ENCODE measurements at places on chromosomes 12 and 14.
A peak's percentile ranks its signal among the peaks of the same experiment; 100 is the strongest.

GRCh38 chr12:632102-632696 is 31.0 kb downstream of the NINJ2 start:
- no peak for DNase-seq

- peak; percentile 27 for DNase-seq
These were observed 1.3 kb downstream of the BBS10 start for GRCh38 chr12:76346798-76347420.

- peak; percentile 34 for DNase-seq
These were observed 33.4 kb downstream of the PLEKHG3 start for GRCh38 chr14:64737391-64738280.

GRCh38 chr14:73026243-73026844 is 562 bp downstream of the ZFYVE1 start:
- no peak for DNase-seq

DNA sequence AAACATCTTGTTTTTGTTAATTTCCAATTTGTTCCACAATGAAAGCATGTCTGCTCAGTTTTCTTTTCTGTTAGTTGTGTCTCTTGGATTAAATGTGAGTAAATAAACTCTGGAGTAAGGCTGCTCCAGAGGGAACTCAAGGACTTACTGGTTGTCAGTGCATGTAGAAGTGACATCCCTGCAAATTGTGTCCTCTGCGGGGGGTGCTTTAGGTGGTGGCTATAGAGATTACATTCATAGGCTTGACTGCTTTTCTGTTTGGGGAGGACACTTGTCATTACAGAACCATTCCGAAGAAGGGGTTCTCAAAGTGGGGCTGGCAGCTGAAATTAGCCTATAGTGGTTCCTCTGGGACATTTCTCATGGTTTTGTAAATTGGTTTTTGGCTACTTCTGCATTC is 8.8 kb downstream of the TMTC2 start:
- no peak for DNase-seq

GRCh38 chr12:107594995-107595394 is 90.6 kb upstream of the PWP1 start:
- DNase-seq = no peak

- no peak for DNase-seq
These were observed 1.9 kb upstream of the CD27 start for GRCh38 chr12:6442836-6443235.

DNA sequence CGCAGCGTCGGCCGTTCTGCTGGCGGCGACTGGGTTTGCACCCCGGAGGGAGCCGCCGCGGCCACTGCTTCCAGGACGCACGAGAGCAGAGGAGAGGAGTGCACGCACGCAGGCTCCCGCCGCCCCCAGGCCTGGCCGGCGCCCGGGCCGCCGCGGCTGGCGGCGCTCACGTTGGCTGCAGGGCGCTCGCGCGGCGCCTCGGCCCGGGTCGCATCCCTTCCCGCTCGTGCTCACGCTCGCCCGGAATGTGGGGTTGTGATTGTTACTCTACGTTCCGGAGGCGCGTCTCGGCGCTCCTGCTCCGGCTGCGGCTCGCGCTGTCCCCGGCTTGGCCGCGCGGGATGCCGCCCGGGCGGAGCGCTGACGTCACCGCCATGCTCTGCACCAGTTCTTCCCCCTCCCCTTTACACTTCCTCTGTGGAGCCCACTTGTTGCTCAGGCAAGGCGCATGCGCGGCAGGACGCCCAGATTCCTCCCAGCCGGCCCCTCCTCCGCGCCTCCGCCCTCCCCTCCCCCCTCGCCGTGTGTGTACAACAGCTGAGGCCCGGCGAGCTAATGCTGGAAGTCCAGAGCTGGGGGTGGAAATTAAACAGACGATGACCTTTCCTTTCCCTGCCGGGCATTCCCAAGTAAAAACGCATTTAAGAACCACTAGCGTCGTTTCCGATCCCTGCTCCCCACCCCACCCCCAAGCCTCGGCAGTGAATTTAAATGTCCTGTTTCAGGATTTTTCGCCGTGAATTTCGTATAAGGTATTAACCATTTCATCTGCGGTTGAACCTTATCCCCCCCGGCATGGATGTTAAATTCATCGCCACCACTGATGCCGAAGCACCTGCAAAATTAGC is at the start of gene IRF2BPL:
IRF2BPL (minus strand) TSS at position 325 of the 848 bp plus-strand sequence. CDS start 916 bp downstream, outside the sequence.
- peak; percentile 99 for DNase-seq

DNA sequence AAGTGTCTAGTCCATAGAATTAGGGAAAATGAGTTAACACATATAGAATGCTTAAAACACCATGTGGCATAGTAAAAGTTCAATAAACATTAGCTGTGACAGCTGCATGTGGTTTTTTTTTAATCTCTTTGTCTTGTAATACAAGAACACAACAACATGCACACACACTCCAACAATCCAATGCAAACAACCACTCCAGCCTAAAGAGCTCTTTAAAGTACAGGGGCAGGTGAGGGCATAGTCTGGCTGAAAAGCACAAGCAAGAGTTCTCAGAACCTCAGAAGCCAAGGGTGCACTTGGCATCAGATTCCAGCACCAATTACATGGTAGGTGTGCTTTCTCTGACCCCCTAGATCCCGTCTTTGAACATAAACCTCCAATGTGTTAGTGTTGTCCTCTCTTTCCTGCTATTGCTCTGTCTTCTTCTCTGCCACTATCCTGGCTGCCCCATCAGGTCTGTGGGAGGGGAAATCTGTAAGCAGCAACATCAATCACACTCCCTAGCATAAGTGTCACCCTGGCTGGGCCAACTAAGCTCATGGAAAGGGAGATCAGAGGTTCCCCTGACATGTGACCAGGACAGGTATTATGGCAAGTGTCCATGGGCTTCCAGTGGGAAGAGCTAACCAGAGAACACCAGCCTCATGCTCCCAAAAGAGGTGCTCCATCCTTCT is 91.0 kb downstream of the SLC8A3 start:
- no peak for DNase-seq

GRCh38 chr14:57747036-57747435 is 118.9 kb downstream of the SLC35F4 start:
- DNase-seq = no peak

GRCh38 chr14:54640506-54640905 is 73.6 kb downstream of the SAMD4A start:
- DNase-seq = no peak

- peak; percentile 2 for DNase-seq
These were observed 364.1 kb downstream of the EGLN3 start for GRCh38 chr14:33586806-33587205.

- DNase-seq = no peak
These were observed 2.6 kb downstream of the MLEC start for GRCh38 chr12:120689397-120690082.

GRCh38 chr14:55605793-55606192 is 25.8 kb downstream of the KTN1 start:
- DNase-seq = no peak

DNA sequence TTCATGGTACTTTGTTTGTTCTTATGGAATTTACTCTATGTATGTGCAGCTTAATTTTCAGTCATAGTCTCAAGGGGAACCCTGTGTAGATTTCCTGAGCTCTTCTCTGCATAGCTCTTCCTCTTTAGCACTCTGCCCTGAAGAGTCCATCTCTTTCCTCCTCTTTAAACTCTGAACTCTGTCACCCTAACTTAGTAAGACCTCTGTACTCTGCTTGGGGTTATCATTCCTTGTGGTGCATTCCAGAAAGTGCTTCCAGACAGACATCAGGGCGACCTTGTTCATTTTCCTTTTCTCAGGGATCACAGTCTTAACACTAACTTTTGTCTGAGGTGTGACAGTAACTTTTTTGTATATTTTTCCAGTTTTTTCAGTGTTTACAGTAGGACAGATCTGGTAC is 179.3 kb downstream of the RAD51B start:
- DNase-seq = no peak

DNA sequence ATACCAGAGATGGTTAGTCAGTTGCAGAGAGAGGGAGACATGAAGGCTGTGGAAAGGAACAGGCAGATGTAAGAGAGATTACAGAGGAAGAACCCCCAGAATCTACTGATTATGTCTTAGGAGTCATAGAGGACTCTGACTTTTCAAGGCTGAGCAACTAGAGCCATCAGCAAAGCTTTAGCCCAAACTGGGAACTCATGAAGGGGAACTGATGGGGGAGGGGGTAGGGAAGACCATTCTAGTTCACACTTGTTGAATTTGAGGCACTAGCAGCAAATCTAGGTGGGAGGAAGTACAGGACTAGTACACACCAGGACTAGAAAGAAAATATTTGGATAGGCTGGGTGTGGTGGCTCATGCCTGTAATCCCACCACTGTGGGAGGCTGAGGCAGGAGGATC is 10.1 kb downstream of the LGALS3 start:
- DNase-seq = no peak

GRCh38 chr14:28766469-28766955 is at the start of gene FOXG1:
FOXG1 (plus strand) TSS chr14:28766787; CDS start chr14:28767280, 493 bp downstream.
- no peak for DNase-seq

GRCh38 chr14:103142026-103142425 is 18.8 kb downstream of the TNFAIP2 start:
- DNase-seq = no peak

DNA sequence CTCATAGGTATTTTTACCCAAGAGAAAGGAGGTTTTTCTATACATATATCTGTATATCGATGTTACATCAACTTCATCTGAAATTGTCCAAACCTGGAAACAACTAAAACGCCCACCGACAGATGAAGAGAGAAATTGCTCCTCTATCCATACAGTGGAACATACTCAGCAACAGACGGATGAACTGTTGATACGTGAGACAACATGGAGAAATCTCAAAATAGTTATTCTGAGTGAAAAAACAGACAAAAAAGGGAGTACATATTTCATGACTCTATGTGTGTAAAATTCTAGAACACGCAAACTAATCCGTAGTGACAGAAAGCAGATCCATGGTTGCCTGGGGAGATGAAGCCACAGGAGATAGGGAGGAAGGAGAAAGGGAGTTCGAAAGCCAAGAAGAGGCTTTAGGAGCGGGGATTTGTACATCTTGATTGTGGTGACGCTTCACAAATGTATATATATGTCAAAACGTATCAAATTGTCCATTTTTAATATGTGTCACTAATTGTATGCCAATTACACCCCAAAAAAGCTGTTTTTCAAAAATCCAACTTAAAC is 37.6 kb upstream of the C14orf180 start:
- no peak for DNase-seq

- no peak for DNase-seq
These were observed 132.8 kb upstream of the CPSF6 start for GRCh38 chr12:69106482-69107118.

GRCh38 chr12:80766210-80766609 is 49.5 kb downstream of the MYF5 start:
- no peak for DNase-seq

GRCh38 chr14:90368946-90369721 is 27.7 kb upstream of the CALM1 start:
- DNase-seq = no peak

- DNase-seq = peak; percentile 10
These were observed 874 bp upstream of the RNU6-8 start for GRCh38 chr14:32203928-32204357.

DNA sequence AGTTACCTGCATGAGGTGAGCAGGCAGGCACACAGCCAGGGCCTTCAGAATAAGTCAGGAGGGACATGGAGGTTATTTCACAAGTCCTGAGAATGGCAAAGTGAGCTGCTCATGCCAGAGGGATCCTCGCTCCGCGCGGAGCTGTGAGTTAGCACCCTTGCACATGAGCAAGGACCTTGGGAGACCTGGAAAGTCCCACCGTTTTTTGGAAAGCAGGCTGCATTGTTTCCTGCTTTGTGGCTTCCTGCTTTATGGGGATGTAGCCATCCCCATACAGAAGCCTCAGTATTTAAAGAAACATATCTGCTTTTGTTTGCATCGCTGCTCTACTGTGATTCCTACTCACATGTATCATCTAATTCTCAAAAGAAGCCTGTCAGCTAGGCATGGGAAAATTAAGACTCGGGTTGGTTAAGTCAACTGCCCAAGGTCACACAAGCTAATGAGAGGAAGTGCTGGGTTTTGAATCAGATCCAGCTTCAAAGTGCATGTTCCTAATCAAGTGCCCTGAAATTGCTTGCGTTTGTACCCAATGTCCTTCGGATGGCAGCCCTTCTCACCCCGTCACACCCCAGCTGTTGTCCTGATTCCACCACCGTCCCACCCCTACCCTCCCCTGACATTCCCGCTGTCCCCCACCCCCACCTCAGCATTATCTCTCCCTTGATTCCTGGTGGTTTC is 106.2 kb downstream of the CRACR2A start:
- no peak for DNase-seq

- no peak for DNase-seq
These were observed at the start of gene TCL1A for GRCh38 chr14:95713596-95714371. TCL1A (minus strand) TSS chr14:95714125; CDS start chr14:95714066, 59 bp downstream.

GRCh38 chr12:21839776-21840175 is 65.3 kb upstream of the KCNJ8 start:
- DNase-seq = no peak

GRCh38 chr12:80715713-80716249 is 931 bp upstream of the MYF5 start:
- DNase-seq = no peak

GRCh38 chr14:51224551-51224950 is 15.5 kb upstream of the TMX1 start:
- DNase-seq = no peak

DNA sequence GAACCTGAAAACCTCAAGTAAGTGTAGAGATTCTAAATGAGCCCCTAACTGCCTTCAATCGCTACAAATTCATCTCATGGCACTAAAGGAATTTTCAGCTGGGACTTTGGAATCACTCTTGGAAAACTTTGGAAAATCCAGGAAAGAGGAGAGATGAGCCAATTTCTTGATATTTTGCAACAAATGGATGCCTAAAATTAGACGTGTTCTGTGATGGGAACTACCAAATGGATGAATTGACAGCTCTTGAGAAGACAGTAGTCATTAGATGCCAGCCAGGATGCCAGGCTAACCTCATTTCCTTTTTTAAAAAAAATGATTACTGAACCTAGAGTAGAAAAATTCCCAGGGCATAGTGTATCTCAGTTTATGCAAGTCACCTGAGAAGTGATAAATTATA is 78.3 kb downstream of the NPAS3 start:
- no peak for DNase-seq

DNA sequence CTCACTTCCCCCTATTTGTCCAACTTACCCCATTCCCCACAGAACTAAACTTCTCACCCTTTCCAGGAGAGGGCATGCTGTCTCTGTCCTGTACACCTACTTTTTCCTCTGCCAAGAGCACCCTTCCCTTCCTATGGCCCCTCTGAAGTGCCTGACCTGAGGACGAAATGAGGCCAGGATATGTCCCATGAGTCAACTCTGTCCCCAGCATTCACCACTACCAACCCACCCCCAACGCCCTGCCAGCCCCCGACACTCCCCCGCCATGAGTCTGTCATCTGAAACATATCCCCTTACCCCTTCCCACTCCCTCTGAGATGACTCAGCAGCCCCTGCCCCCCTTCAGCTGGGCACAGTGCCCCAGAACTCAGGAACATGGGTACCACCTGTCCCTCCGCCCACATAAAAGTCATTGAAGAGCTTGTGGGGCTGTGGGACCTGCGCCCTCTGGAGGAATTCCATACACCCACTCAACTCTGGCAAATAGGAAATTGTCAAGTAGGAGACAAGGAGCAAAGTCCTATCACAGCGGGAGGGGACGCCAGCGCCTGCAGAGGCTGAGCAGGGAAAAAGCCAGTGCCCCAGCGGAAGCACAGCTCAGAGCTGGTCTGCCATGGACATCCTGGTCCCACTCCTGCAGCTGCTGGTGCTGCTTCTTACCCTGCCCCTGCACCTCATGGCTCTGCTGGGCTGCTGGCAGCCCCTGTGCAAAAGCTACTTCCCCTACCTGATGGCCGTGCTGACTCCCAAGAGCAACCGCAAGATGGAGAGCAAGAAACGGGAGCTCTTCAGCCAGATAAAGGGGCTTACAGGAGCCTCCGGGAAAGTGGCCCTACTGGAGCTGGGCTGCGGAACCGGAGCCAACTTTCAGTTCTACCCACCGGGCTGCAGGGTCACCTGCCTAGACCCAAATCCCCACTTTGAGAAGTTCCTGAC is 26.3 kb downstream of the ITGA7 start:
- no peak for DNase-seq

- DNase-seq = no peak
These were observed 9.2 kb downstream of the MED21 start for GRCh38 chr12:27031531-27031930.
